Kidney (tissue), 22 donors: ENCODE measurements at places on chromosomes 4 and X. TPM values are rescaled to one million over a fixed set of nuclear protein-coding genes. Genes with fewer than 3 reads are reported as not detected.

USP51 gene
- 3.4 TPM for polyA plus RNA-seq

ABCB7 gene
- 13.8 TPM for polyA plus RNA-seq

INPP4B gene
- polyA plus RNA-seq, result 2.6 TPM

CLIC2 gene
- 7.3 TPM for polyA plus RNA-seq

ARMCX2 gene
- polyA plus RNA-seq, result 38.4 TPM

XG gene
- polyA plus RNA-seq, result 0.43 TPM

CT45A3 gene
- not detected for polyA plus RNA-seq

MTNR1A gene
- not detected for polyA plus RNA-seq

SRPX gene
- polyA plus RNA-seq, result 6.1 TPM

GRCh38 chr4:31106419-31106818, 386.2 kb downstream of the PCDH7 start:
- no peaks in the 10 kb centered on the region for H3K27me3 ChIP-seq
- no peak overlapping the region for H3K27ac ChIP-seq
- H3K4me1 ChIP-seq, result no peaks in the 10 kb centered on the region
- no peak overlapping the region for H3K4me3 ChIP-seq
- H3K36me3 ChIP-seq, result no peaks in the 10 kb centered on the region

- DNase-seq, result no peak
- no peak overlapping the region for H3K4me3 ChIP-seq
- H3K27ac ChIP-seq, result no peak overlapping the region
Observed at GRCh38 chr4:94442251-94442650, 9.5 kb upstream of the PDLIM5 start.

DNA sequence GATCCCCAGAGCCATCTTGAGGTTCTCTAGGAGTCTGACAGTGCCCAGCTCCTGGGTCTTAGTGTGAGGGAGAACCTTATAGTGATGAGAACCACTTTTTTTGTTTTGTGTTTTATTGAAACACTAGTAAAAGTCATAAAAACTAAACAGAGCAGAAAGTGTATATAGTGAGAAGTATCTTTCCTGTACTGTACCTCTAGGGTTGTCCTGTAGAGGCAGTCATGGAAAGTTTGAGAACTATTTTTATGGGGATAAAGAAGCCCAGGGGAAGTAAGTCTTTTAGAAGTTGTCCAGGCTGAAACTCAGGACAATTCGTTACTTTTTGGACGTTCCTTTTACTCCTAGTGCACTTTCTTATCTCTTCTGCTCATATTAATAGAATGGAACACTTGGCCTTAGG, 40.9 kb downstream of the ADH5 start:
- no peaks in the 10 kb centered on the region for H3K27me3 ChIP-seq
- no peaks in the 10 kb centered on the region for H3K4me1 ChIP-seq
- no peak for DNase-seq
- no peak overlapping the region for H3K4me3 ChIP-seq

DNA sequence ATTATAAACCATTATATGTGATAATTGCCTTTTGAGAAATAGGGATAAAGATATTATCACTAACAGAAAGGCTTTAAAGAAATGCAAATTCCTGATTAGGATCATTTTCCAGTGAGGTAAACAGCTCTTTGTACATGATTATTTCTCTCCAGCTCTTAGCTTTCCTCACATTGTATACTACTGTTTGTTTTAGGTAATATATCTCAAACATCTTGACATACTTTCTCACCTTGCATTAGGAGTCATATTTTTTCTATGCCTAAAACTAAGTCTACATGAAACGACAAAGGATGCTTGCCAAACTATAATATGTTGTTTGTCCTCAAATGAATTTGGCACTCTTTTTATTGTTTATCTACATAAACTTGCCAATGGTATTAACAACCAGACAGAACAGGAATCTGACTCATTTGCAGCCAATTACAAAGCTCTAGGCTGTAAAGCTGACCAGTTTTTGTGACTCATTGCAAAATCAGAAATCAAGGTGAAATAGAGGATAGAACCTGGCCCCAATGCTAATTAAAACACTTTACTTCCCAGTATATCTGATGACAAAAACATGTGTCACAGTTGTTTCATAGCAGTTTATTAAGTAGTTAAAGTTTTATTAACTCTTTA, 107.0 kb downstream of the IQCM start:
- no peaks in the 10 kb centered on the region for H3K27me3 ChIP-seq
- no peak overlapping the region for H3K4me3 ChIP-seq
- H3K36me3 ChIP-seq, result no peaks in the 10 kb centered on the region
- no peaks in the 10 kb centered on the region for H3K4me1 ChIP-seq

DNA sequence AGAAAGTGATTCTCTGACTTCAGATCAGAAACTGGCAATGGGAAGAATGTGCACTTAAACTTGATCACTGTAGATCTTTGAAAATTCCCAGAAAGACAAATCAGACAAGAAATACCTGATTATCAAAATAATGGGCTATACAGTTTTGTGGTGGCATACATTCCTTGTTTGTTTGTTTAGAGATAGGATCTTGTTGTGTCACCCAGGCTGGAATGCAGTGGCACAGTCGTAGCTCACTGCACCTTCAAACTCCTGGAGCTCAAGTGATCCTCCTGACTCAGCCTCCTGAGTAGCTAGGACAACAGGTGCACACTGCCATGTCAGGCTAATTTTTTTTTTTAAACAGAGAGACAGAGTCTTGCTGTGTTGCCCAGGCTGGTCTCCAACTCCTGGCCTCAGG, 81.0 kb upstream of the SPRY1 start:
- DNase-seq, result no peak
- no peaks in the 10 kb centered on the region for H3K27me3 ChIP-seq
- no peaks in the 10 kb centered on the region for H3K36me3 ChIP-seq
- H3K4me3 ChIP-seq, result no peak overlapping the region
- no peak overlapping the region for H3K27ac ChIP-seq

DNA sequence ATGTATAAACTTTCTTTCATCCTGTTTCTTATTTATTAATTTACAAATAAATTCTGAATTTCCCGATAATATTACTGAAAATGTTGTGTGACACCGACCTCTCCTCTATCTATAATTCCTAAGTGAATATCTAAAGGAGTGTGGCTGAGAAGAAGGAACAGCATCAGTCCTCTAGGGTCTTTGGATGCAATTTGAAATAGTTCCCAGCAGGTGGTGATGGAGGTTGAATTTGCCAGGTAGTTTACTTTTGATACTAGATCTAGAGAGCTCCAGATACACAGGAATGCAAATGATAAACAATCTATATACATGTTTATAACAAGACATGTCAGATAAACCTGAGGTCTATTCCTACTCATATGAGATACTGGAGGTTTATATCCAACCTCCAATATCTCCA, 305.4 kb downstream of the PCDH18 start:
- H3K36me3 ChIP-seq, result no peaks in the 10 kb centered on the region
- H3K4me3 ChIP-seq, result no peak overlapping the region
- DNase-seq, result no peak
- no peaks in the 10 kb centered on the region for H3K4me1 ChIP-seq

DNA sequence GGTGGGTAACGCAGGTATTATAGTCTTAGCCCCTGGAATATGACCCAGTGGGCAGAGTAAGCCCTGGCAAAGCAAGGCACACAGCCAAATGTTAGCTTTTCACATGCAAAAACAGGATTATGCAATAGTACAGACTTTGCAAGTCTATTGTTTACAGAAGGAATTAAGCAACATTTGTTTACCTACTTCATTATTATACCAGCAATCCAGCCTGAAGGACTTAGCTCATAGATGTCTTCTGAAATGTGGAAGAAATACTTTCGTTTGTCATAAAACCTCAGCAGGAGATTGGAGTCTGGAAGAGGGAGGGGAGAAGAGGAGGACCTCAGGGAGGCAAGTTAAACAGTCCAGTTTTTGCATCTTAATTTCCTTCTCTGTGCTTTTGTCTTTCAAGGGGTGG, 226.7 kb upstream of the CENPE start:
- no peak overlapping the region for H3K27ac ChIP-seq
- H3K4me1 ChIP-seq, result no peaks in the 10 kb centered on the region
- H3K36me3 ChIP-seq, result no peaks in the 10 kb centered on the region
- no peak overlapping the region for H3K4me3 ChIP-seq
- no peak for DNase-seq

DNA sequence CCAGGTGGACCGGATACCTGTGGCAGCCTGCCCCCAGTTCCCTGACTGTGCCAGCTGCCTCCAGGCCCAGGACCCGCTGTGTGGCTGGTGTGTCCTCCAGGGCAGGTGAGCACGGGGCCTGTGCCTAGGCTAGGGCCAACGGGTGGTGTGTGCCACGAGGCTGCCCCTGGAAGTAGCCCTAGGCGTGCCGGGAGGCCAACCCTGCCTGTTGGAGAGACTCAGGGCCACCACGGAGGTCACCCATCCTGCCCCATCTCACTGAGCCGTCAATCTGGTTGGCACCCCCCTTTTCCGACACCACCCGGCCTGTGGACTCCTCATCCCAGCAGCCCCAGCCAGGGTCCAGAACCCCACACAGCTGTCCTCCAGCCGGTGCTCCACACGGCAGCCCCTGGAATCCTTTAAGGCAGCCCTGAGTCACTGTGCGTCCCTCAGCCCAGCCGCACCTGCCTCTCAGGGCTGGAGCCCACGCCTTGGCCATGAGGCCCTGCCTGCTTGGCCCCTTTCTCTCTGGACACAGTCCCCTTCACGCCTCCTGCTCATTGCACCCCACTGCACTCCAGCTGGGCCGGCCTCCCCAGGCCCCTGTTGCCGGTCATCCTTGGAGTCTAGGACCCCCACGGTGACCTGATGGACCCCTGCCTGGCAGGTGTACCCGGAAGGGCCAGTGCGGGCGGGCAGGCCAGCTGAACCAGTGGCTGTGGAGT, 5.3 kb downstream of the PLXNB3 start:
- no peaks in the 10 kb centered on the region for H3K36me3 ChIP-seq
- no peak overlapping the region for H3K4me3 ChIP-seq
- no peaks in the 10 kb centered on the region for H3K27me3 ChIP-seq
- DNase-seq, result no peak

GRCh38 chr4:123528501-123529277, 132.1 kb downstream of the SPRY1 start:
- no peak overlapping the region for H3K4me3 ChIP-seq
- DNase-seq, result no peak
- H3K27ac ChIP-seq, result no peak overlapping the region

GRCh38 chr4:20137176-20137575, 114.5 kb upstream of the SLIT2 start:
- no peaks in the 10 kb centered on the region for H3K4me1 ChIP-seq
- no peaks in the 10 kb centered on the region for H3K36me3 ChIP-seq
- no peak overlapping the region for H3K4me3 ChIP-seq
- no peaks in the 10 kb centered on the region for H3K27me3 ChIP-seq

GRCh38 chr4:143502231-143502630, 11.3 kb upstream of the SMARCA5 start:
- no peak overlapping the region for H3K4me3 ChIP-seq
- no peaks in the 10 kb centered on the region for H3K27me3 ChIP-seq
- no peaks in the 10 kb centered on the region for H3K4me1 ChIP-seq
- DNase-seq, result no peak
- no peaks in the 10 kb centered on the region for H3K36me3 ChIP-seq
- no peak overlapping the region for H3K27ac ChIP-seq

- no peak overlapping the region for H3K4me3 ChIP-seq
- H3K4me1 ChIP-seq, result no peaks in the 10 kb centered on the region
- H3K27ac ChIP-seq, result no peak overlapping the region
- DNase-seq, result no peak
- no peaks in the 10 kb centered on the region for H3K36me3 ChIP-seq
Observed at GRCh38 chr4:128176643-128177042, 111.0 kb downstream of the PGRMC2 start.

GRCh38 chr4:53608649-53609048, 17.4 kb upstream of the LNX1 start:
- no peaks in the 10 kb centered on the region for H3K4me1 ChIP-seq
- no peaks in the 10 kb centered on the region for H3K36me3 ChIP-seq
- no peaks in the 10 kb centered on the region for H3K27me3 ChIP-seq
- no peak overlapping the region for H3K4me3 ChIP-seq
- no peak overlapping the region for H3K27ac ChIP-seq
